Stimulated activated CD4-positive, alpha-beta T cell treated with anti-CD3 and anti-CD28 coated beads, Interleukin-15, amount 100 ng/mL, for 1 hour (primary cell): ENCODE measurements at places on chromosomes 1 and 21.

DNA sequence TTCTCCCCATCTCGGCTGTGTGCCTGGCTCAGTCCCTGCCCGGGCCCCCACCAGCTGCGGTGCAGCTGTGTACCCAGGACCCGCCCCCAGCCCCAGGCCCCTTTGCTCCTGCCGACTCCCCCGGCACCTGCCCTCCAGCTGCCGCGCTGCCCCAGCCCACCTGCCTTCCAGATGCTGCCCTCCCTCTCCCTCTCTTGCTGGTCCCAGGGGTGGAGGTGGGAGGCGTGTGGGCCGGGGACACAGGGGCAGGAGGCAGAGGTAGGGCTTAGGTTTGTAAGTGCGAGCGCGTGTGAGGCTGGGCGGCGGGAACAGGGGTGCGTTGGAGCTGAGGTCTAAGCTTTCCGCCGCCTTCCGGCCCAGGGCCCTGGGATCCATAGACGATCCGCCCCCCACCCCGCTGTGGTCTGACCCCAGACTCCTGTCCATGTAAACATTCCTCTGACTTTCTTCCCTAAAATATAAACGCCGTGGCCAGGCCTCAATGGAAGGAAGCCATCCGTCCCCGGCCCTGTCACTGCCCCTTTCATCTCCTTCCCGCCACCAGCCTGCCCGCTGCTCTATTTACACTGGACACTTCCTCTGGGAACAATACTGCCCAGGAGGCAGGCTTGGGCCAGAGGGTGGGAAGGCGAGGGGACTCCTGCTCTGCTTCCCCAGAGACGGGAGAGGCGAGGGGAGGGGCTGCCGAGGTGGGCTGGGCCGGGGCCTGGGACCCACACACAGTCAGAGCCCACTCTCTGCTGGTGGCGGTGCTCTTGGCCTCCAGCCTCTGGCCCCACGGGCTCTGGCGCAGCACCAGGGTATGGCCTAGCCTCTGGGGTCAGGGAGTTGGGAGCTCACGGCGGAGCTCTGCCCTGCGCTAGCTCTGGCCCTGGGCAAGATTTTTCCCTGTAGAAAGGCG lies 128.3 kb downstream of the CASZ1 start:
- no peak for DNase-seq

DNA sequence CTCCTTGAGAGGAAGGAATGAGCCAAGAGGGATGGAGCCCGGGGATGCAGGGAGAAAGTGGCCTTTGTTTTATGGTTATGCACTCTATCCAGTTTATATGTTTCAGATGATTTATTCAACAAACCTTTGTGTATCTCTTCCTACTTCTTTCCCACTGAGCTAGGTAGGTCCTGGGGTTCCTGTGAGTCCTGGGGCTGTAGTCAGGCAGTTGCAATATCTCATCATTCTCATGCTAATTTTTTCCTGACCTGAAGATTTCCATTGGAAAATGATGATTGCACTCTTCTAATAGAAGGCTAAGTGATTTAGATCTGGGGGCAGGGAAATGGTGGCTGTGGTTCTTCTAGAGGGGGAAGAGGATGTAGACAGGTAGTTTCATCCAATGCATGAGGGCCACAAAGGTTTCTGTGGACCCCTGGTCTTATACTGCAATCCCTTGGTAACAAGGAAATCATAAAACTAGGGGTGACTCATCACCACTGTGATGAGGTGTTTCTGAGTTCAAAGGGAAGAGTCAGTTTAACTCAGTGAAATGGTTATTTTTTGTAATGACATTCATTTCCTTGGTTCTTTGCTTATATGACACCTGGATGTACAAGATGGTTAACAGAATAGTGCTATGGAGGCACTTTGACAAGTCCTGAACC lies 20.2 kb downstream of the B3GALT5 start:
- no peak for DNase-seq

DNA sequence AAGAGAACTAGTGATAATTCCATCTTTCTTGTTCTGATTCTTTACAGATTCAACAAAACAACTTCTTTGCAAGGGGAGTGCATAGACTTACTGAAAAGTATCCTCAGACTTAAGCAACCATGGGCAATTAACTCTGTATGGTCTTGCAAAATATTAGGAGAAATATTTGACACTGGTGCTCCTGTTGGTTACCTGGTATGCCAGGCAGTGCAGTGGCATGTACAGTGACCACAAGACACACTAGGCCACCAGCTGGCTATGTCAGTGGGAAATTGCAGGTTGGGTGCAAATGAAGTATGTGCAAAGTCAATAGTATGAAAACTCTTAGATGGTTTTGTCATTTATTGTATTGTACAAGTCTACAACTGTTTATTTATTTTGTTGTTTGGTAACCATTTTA lies 34.5 kb downstream of the EPS15 start:
- DNase-seq: no peak

DNA sequence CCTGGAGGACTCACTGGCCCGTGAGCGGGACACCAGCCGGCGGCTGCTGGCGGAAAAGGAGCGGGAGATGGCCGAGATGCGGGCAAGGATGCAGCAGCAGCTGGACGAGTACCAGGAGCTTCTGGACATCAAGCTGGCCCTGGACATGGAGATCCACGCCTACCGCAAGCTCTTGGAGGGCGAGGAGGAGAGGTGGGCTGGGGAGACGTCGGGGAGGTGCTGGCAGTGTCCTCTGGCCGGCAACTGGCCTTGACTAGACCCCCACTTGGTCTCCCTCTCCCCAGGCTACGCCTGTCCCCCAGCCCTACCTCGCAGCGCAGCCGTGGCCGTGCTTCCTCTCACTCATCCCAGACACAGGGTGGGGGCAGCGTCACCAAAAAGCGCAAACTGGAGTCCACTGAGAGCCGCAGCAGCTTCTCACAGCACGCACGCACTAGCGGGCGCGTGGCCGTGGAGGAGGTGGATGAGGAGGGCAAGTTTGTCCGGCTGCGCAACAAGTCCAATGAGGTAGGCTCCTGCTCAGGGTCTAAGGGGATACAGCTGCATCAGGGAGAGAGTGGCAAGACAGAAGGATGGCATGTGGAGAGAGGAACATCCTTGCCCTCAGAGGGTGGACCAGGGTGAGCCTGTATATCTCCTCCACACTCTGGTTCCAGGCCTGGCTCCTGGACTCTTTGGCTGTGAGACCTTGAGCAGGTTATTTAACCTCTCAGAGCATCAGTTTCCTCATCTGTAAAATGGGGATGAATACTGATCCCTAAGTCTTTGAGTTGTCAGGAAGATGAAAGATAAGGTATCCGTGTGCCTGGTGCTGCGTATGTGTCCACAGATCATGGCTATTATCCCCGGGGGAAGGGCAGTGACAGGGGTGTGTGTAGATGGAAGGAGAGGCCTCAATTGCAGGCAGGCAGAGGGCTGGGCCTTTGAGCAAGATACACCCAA lies 17.2 kb upstream of the SEMA4A start:
- DNase-seq: no peak

DNA sequence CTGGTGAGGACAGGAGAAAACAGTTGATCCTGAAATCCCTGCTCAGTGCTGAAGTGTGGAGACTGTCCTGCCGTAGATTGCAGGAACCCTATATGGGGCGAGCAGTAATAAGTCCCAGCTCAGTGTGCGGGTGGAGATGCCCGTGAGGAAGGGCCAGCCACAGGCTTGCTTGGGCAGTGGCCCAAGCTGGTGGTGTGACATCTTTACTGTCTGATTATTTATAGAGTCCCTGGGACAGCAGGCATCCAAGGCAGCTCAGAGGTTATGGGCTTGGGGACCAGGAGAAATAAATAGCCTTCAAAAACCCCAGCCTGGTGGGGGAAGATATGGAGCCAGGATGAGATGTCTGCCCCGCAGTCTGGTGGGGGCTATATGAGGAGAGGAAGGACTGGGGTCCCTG lies 170.7 kb upstream of the POU3F1 start:
- DNase-seq: no peak

DNA sequence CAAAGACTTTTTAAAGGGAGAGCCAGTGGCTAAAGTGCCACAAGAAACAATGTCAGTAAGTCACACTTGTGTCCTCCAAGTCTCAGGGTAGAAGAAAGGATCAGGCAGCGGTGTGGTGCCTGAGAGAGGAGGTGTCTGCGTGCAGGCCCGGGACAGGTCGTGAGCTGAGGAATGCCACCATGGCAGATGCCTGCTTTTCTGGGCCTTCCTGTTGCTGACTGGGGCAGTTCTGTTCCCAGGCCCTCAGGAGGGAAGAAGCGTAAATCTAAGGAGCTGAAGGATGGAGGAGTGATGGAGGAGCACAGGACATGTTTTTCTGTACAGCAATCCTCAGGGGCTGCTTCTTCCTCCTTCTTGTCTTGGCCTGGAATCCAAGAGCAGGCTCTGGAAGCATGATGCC lies 165.8 kb downstream of the ZBTB18 start:
- no peak for DNase-seq
